ENCODE measurements at places on chromosomes 16 and 17. TPM values are rescaled to one million over a fixed set of nuclear protein-coding genes. Genes with fewer than 3 reads are reported as not detected.

DNA sequence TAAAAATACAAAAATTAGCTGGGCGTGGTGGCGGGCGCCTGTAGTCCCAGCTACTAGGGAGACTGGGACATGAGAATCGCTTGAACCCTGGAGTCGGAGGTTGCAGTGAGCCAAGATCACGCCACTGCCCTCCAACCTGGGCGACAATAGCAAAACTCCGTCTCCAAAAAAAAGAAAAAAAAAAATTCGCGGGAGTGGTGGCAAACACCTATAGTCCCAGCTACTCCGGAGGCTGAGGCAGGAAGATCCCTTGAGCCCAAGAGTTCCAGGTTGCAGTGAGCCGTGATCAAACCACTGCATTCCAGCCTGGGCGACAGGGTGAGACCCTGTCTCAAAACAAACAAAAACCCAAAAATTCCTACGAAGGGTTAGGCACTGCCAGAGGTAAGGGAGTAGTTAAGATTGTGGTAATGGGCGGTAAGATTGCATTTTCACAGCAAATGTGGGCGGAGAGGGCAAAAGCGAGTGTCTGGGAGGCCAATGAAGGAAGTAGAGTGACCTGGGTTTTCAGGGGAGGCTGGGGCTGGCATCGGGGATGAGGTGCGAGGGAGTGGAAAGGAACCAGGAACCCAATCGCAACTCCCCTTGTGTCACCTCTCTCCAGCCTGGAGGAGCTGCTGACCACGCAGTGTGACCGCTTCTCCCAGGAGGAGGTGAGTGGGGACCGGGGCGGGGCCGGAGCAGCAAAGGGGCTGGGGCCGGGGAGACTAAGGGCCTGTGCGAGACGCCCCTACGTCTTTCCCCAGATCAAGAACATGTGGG lies 2.6 kb downstream of the MYL11 start:
- H3K4me3 ChIP-seq: peak overlapping the region; percentile 86
- H3K27me3 ChIP-seq: no peaks in the 10 kb centered on the region
- H3K36me3 ChIP-seq: no peaks in the 10 kb centered on the region
- no peak for DNase-seq

GRCh38 chr17:44765965-44766364 lies 7.2 kb downstream of the ADAM11 start:
- no peaks in the 10 kb centered on the region for H3K4me1 ChIP-seq
- H3K27ac ChIP-seq: no peak overlapping the region
- no peak for DNase-seq
- H3K27me3 ChIP-seq: no peaks in the 10 kb centered on the region

DNA sequence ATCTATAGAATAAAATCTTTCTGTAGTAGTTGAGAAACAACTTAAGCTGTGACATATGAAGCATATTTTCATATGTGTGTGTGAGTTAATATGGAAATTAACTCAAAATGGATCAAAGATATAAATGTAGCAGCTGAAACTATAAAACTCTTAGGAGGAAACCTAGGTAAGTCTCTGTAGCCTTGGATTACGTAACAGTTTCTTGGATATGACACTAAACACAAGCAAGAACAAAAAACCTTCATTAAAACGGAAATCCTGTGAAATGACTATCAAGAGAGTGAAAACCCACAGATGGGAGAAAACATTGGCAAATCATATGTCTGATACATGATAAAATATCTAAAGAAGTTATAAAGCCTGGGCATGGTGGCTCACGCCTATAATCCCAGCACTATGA lies 104.4 kb downstream of the VPS53 start:
- H3K4me3 ChIP-seq: no peak overlapping the region
- no peak for DNase-seq
- H3K27me3 ChIP-seq: no peaks in the 10 kb centered on the region
- peaks cover 9% of the 10 kb centered on the region for H3K4me1 ChIP-seq
- 0 out of 2 replicates have a peak, but pooled peaks cover 4% of the 10 kb centered on the region for H3K36me3 ChIP-seq
- no peak overlapping the region for H3K27ac ChIP-seq

- H3K4me1 ChIP-seq: peaks cover 12% of the 10 kb centered on the region
- H3K4me3 ChIP-seq: no peak overlapping the region
- no peak overlapping the region for H3K27ac ChIP-seq
- peaks cover 10% of the 10 kb centered on the region for H3K36me3 ChIP-seq
- H3K27me3 ChIP-seq: no peaks in the 10 kb centered on the region
These were observed 669 bp upstream of the DCTPP1 start for GRCh38 chr16:30430428-30430970.

- H3K4me1 ChIP-seq: no peaks in the 10 kb centered on the region
- H3K27me3 ChIP-seq: no peaks in the 10 kb centered on the region
- no peak for DNase-seq
These were observed 46.4 kb downstream of the SPOP start for GRCh38 chr17:49631496-49631895.

DNA sequence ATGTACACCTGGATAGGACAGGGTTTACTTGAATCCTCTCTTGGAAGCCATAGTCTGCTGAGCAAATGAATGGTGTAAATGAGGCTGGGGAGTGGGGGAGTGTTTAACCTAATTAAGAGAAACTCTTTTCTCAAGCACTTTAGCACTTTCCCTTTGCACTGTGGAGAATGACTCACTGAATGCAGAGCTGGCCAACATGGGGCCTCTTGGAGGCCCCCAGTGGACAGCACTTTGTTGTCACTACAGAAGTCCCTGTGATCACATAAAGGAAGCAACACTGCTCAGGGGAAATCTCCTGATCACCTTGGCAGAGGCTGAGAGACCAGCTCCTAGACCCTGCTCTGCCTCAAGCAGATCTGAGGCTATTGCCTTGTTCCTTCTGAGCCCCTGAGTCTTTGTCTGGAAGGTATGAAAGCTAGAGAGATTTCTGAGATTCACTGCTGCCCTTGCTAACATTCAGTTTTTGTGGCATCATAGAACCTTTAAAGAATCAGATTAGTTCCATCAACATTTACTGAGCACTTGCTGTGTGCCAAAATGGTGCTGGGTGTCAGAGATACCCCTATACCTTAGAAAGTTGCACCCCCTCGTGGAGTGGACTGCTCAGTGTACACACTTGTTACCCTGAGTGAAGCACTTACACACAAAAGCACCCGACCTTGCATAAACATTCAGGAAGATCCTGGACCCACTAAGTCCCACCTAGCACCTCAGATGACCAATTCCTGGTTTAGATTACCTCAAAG lies 230.1 kb upstream of the CCL2 start:
- H3K27me3 ChIP-seq: no peaks in the 10 kb centered on the region
- no peak overlapping the region for H3K4me3 ChIP-seq
- no peaks in the 10 kb centered on the region for H3K4me1 ChIP-seq

- H3K4me1 ChIP-seq: no peaks in the 10 kb centered on the region
- no peak for DNase-seq
- H3K36me3 ChIP-seq: no peaks in the 10 kb centered on the region
- H3K4me3 ChIP-seq: no peak overlapping the region
These were observed 2.2 kb downstream of the C16orf92 start for GRCh38 chr16:30025156-30025555.

The RNU2-1 gene
- not detected for total RNA-seq

The NTN3 gene
- total RNA-seq: not detected

The TSEN54 gene
- 70.4 TPM for total RNA-seq
